ENCODE measurements at places on chromosomes 4 and X.
A peak's percentile ranks its signal among the peaks of the same experiment; 100 is the strongest.

DNA sequence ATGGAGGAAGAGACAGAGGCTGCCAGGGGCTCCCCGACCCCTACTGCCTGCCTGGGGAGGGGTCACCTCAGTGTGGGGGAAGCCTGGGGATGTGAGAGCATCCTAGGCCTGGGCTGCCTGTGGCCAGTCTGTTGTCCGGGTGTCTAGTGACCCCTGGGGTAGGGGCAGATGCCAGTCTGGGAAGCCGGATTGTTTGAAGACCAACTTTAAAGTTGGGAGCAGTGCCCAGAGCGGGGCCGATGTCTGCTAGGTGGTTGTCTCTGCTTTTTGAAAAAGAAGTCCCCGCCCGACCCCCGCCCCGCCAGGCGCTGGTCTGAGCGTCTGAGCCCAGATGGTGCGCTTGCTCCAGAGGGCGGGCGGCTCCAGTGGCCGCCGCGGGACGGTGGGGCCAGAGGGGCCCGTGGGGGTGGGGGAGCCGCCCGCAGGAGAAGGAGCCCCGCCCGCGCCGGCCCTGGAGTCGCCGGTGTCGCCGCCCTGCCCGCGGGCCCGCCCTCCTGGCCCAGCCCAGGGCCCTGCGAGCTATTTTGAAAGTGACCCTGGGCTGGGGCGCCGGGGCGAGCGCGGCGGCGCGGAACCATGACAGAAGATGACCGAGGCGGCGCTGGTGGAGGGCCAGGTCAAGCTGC, at the start of gene DOK7:
Gene DOK7, plus strand, starts transcription at position 517 of the 626 bp plus-strand sequence. Its CDS starts 70 bp downstream, at position 587.
- no peak for DNase-seq

DNA sequence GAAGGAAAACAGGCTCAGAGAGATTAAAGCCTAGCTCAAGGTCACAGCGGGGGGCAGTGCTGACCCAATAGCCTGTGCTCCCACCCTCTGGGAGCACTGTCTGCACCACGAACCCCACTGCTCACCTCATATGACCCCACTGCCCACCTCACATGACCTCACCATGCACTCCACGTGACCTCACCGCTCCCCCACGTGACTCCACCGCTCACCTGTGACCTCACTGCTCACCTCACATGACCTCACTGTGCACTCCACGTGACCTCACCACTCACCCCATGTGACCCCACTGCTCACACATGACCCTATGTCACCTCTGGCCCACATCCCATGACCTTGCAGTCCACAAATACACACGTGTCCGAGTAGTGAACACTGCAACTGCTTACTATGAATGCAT, 55.4 kb downstream of the ACOX3 start:
- DNase-seq: no peak

GRCh38 chr4:14902342-14902741, 99.9 kb upstream of the CPEB2 start:
- DNase-seq: no peak

GRCh38 chr4:87118421-87118820, 102.0 kb downstream of the KLHL8 start:
- no peak for DNase-seq

- no peak for DNase-seq
These were observed 1083.5 kb upstream of the GRID2 start for GRCh38 chr4:91220315-91220714.

GRCh38 chrX:3268829-3269228, 77.6 kb downstream of the MXRA5 start:
- no peak for DNase-seq

DNA sequence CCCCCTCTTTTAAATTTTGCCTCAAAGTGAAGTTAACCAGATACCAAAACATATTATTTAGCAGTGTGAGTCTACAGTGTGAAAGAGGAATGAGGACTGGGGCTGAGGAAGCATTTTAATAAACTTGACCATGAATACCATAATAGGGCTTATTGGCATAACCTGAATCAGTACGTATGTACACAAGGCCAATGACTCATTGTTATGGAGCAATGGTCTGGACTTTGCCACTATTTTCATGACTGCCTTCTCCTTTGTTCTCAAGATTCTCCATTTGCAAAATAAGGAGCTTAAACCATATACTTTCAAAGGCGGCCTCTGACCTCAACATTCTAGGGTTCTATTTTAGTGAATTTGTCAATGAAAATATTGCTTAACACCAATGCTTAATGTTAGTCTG, 102.8 kb upstream of the OR13H1 start:
- DNase-seq: no peak

DNA sequence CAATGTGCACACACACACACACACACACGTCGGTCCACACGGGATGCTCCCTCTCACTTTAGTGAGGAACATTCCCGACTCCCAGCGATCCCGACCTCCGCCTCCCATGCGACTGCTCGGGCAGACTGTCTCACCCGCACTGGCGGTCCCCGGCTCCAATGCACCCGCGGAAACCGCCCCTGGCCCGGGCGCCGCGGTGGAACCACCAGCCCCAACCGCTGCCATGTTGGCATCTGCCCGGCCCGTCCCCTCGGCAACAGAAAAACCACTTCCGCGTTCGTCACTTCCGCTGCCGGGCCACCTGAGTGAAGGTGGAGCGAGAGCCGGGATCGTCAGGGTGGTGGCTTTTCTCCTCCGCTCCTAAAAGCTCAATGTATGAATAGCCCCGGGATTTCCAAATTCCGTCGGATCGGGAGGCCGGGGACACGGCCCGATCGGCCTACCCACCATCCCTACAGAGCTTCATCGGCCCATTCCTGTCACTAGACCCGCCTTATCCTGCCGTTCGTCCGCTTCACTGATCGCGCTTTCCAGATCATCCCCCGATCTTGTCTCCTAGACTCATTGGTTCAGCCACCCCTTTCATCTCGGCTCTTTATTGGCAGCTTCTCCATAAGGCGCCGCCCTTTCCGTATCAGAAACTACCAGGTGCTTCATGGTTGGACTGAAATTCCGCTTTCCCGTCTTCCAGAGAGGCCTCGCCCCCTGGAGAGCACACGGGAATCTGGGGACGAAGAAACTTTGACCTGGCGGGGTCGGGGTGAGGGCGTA, at the start of gene SLC35A2:
Gene SLC35A2, minus strand, starts transcription at position 235 of the 771 bp plus-strand sequence. Its CDS starts 10 bp downstream, at position 225.
- DNase-seq: peak; percentile 79

DNA sequence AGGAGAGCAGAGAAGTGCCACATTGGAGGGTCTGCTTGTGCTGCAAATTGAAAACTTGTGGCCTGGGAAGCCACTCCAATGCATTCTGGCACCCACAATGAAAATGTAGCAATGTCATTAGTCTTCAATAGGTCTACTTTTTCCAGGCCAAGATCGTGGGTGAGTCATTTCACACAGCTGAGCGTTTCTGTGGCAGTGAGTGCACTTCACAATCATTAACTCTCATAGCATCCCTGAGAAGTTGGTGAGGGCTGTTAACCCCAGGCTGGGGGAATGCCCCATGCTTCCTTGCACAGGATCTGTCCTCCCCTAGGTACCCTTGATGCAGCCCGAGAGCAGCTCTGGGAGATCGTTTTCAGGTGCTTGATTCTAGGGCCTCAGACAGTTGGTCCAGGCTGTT, 196.8 kb upstream of the ATP6AP2 start:
- DNase-seq: no peak

GRCh38 chrX:6279277-6279909, 50.7 kb upstream of the NLGN4X start:
- DNase-seq: no peak

DNA sequence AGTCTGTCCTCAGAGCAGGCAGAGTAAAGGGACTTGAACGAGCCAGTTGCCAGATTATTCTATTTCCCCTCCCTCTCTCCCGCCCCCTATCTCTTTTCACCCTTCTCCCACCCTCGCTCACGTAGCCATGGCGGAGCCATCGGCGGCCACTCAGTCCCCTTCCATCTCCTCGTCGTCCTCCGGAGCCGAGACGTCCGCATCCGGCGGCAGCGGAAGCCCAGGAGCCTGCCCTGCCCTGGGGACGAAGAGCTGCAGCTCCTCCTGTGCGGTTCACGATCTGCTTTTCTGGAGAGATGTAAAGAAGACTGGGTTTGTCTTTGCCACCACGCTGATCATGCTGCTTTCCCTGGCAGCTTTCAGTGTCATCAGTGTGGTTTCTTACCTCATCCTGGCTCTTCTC, 106.2 kb upstream of the SMAD1 start:
- no peak for DNase-seq

- DNase-seq: no peak
These were observed 635.2 kb upstream of the FRG1 start for GRCh38 chr4:189305500-189305899.

DNA sequence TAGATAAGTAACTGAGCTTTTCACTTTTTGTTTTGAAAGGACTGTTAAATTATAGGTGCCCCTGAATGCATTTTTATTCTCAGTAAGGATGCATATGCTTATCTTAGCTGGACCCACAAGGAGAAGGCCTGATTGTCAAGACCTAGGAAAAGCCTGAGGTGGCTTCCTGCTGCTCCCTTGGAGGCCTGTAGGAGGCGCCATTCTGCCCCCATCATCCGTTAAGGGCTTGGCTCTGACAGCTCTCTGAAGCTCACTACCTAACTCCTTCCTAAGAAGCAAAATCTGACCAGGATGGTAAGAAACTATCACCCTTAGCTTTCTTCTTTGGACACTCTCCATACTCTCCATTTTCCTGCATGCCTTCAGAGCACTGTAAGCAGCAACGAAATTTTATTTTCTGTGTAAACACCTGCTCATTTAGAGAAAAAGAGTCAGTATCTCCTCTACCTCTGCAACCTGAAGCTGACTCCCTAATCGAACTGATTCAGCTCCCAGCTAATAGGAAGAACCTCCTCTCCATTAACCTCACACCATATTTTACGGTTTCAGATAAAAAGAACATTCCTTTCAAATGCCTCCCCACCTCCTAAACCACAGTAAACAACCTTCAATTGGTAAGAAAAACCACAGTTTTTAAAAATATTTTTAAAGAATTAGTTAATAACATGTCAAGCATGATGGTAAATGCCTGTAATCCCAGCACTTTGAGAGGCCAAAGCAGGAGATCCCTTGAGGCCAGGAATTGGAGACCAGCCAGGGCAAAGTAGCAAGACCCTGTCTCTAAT, 73.4 kb upstream of the EDNRA start:
- DNase-seq: no peak

DNA sequence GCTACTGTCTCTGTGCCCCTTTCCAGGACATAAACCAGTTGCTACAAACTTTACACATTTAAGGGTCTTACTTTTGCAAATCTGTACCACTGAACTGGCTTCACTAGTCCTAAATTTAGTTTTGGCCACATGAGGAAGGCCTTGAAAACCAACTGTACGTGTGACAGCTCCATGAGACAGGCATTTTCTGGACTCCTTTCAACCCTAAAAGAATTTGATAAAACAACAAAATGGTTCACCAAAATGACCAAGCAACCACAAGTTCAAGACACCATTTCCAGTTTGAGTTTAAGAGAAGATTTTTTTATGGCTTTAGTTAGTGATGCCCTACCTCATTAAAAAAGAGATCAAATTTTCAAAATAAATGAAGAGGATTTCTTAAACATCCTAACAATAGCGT, 246.4 kb downstream of the ZNF674 start:
- no peak for DNase-seq

- DNase-seq: no peak
These were observed 69.1 kb downstream of the TET2 start for GRCh38 chr4:105215609-105216313.

DNA sequence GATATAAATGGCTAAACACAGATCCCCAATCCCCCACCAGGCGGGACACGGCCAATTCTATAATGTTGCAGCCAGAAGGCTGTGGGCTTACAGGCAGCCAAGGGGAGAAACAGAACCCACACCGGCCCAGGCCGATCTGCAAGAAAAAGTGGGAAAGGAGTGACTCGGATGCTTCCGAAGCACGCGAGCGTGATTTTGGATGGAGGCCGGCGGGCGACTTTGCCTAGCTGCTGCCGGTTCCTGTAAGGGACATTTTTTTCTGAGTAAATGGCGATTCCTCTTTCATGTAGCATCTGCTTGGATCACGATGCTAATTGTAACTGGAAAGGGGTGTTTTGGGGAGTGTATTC, 470.2 kb downstream of the PCDH19 start:
- DNase-seq: no peak

- DNase-seq: no peak
These were observed 7.6 kb upstream of the HTRA3 start for GRCh38 chr4:8261851-8262535.

- DNase-seq: no peak
These were observed 516.2 kb upstream of the ADGRL3 start for GRCh38 chr4:60683973-60684372.

DNA sequence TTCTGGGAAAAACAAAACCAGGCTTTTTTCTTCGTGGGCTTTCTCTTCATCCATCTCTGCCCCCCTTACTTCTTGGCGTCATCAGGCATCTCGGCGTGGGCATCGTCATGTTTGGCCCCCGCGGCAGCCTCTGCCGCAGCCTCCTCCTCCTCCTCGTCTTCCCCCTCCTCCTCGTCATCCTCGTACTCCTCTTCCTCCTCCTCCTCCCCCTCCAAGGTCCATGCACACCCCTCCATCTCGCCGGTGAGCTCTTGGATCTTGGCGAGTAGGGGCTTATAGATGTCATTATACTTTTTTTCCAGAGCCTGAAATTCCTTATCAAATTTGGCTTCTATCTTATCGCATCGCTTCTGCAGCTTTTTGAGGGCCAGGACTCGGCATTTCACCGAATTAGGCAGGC, 488 bp downstream of the NAP1L5 start:
- no peak for DNase-seq

- DNase-seq: no peak
These were observed 482 bp downstream of the GSTCD start for GRCh38 chr4:105709081-105709450.

DNA sequence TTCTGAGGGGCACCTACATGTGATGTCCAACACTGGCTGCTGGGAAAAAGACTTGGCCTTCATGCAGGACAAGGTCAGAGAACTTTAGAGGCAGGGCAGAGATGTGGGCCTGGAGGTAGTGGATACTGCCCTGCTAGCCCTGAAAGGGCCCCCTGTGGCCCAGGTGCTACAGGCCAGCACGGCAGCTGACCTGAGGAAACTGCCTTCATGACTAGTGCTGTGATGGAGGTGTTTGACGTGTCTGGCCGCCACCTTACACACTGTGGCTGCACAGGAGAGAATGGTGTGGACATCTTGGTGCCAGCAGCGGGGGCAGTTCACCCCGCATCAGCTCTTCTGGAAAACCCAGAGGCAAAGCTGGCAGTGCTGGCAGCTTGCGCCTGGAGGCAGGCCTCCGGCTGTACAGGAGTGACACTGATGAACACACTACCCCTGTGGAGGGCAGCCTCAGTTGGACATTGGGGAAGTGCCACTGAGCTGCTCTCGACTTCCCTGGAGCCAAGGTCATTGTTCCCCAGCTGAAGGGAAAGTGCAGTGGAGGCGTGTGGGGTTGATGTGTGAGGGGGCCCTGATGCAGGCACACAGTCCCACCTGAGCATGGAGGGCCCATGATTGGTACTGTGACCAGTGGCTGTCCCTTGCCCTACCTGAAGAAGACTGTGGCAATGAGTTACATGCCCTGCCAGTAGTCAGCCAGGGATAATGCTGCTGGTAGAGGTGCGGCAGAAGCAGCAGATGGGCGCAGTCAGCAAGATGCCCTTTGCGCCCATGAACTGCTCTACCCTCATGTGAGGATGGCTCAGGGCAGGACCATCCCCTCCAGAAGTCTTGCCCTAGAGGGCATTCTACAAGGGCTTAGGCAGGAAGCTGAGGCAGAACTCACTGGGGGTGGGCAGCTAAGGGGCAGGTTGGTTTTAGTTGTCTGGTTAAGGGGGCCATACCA, 36.9 kb downstream of the COQ2 start:
- DNase-seq: no peak
